Stimulated activated CD4-positive, alpha-beta T cell treated with anti-CD3 and anti-CD28 coated beads, Interleukin-12 subunit alpha, Interleukin-12 subunit beta, amount 100 ng/mL, for 24 hours (primary cell): ENCODE measurements at places on chromosomes 3 and 15.

DNA sequence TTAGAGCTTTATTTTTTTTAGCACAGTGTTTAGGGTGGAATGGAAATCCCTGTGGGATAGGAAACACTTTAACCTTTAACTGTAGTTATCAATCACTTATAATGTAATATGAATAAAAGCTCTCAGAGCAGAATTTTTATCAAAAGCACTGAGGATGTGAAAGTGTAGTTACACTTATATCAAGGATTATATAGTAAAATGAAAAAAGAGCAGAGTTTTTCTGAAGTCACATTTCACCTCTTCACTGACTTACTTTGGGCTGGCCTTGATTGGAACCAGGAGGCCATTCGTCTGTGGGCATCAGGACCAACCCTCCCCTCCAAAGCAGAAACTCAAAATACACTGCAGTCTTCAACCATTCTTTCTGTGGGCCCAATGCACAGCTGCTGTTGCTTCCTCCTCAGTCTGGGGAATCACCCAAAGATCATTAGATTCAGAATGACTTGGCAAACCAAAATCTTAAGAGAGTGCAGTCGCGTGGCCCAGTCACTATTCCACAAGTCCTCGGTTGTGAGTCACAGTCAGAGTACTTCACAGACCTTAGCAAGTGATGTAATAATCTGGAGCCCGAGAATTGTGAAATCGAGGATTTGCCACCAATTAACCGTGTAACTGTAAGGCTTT lies 132.6 kb upstream of the COL8A1 start:
- DNase-seq: no peak

GRCh38 chr3:23758253-23758838 lies 47.4 kb upstream of the UBE2E1 start:
- DNase-seq: no peak

- DNase-seq: no peak
Measured at GRCh38 chr3:51384055-51384725, 901 bp upstream of the MANF start.

DNA sequence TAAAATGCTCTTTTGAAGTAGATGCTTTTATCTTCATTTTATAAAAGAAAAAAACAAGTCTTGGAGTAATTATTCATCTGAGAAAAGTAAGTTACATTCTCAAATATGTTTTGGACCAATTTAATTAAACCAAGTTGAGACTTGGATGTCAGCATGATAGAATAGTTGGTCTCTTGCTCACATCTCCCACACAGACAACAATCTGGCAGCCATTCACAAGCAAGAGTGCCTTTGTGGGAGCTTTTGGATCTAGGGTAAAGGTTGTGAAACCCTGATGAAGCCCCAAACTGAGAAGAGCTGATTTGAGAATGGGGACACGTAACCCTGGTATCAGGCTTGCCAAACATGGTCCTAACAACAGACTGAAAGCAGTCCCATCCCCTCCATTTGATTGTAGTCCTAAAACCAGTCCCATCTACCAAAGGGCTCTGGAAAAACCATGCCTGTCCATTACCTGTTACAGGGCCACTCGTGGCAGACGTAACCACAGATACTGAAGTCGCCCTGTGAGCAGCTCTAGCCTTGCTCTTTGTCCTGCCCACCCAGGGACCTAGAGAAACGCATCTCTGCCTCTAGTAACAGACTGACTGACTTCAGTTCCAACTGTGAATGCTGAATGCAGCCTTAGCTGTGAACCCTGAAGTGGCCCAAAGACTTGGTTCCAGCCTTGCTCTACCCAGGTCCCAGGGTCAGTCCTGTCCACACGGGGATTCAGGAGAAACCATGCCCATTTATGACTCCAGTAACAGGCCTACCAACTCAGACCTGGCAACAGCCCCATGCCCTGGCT lies 145.5 kb upstream of the SYNPR start:
- no peak for DNase-seq

- DNase-seq: no peak
Measured at GRCh38 chr15:75927601-75928000, 23.9 kb downstream of the FBXO22 start.

GRCh38 chr3:171967137-171967783 lies 72.1 kb upstream of the FNDC3B start:
- DNase-seq: no peak
